Brain microvascular endothelial cell (primary cell): ENCODE measurements at places on chromosomes 12 and 14.
A peak's percentile ranks its signal among the peaks of the same experiment; 100 is the strongest.

- no peak for DNase-seq
These were observed 2.0 kb upstream of the DNAJC14 start for GRCh38 chr12:55831447-55831815.

DNA sequence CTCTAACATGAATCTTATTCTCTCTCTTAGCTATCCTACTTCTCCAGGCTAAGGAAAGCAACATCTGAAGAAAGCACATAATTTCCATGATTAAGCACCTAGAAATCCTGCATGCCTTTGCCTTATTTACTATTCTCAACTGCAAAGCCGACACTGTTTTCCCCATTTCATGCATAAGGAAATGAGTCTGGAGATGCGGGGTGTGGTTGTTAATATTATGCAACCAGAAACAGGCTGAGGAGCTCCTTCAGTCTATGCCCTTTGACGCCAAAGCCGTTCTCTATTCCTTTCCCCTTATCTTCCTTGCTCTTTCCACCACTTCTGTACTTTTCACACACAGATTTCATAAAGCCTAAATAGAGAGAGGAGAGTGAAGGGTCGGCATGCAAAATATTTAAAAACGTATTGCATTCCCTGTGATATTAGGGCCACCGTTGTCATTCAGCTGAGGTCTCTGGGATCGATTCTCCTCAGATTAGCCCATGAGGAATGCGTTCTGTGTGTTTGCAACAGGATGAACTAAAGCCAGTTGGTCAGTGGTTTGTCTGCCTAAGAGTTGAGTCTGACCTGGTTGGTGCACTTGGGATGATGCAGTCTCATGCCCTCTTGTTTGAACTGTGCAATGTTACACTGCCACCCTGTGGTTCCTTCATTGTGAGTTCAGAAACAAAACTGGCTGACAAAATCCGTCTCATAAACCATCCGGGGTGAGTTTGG, 53.1 kb upstream of the PLEKHG7 start:
- DNase-seq, result peak; percentile 84

DNA sequence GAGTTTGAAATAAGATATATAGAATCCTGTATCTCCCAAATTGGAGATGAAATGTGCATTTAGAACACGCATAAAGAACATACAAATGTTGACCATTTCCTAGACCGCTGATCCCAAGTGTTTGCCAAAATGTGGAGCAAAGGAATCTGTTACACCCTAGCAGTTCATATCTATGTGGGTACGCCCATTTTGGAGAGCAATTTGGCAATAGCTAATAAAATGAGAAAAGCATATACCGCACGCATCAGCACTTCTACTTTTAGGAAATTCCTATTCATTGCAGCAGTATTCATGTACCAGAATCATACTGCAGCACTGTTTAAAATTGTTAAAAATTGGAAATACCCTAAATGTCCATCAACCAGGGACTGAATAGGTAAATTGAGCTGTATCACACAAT, 937.8 kb downstream of the BCL11B start:
- DNase-seq, result no peak

DNA sequence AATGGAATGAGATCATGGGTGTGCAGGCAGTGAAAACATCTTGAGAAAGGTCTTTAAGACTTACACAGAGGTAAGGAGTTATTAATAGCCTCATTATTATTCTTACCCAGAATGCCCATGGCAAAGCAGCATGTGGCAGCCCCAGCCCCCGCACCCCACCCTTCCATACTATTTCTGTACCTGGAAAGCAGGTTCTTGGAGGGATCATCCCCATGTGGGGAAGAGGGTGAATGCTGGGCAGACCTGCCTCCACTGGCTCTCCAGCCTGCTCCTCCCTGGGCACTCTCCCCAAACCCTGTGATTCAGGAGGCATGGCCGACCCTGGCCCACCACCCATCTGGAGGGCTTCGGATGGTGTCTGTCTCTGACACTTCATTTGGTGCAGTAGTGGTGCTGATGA, 28.3 kb downstream of the NPC2 start:
- no peak for DNase-seq

DNA sequence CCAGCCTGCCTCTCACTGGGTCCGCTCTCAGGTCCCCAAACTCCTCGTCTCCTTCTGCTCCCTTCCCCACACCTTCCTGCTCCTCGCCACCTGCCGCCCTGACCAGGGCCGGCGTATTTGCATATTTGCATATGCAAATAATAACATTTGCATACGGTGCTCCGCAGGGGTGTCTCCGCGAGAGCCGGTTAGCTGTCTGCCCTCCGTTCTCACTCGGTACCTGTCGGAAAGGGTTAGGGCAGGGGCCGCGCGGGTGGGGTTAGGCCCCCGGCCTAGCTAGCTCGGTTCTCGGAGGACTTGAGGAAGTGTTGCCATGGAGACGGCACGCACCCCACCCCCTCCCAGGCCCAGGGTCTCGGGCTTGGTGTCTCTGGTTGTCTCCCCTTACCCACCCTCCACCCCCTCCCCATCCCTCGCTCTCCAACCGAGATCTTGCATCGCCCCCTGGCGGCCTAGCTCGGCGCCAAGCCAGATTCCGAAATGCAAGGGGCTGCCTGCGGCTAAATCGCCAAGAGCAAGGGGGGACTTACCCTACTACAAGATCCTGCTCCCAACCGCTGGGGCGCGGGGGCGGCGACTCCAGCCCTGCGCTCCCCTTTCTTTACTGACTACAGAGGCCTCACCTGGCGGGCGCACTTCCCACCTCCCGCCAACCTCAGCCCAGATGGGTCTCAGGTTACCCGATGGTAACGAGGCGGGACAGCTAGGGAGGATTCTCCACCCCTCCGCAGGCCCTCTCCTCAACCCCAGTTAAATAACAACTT, 8.1 kb downstream of the STAC3 start:
- DNase-seq, result no peak

GRCh38 chr12:110079477-110080400, 31.4 kb upstream of the C12orf76 start:
- DNase-seq, result no peak

- DNase-seq, result no peak
These were observed 43.8 kb upstream of the DACT1 start for GRCh38 chr14:58593977-58594376.

DNA sequence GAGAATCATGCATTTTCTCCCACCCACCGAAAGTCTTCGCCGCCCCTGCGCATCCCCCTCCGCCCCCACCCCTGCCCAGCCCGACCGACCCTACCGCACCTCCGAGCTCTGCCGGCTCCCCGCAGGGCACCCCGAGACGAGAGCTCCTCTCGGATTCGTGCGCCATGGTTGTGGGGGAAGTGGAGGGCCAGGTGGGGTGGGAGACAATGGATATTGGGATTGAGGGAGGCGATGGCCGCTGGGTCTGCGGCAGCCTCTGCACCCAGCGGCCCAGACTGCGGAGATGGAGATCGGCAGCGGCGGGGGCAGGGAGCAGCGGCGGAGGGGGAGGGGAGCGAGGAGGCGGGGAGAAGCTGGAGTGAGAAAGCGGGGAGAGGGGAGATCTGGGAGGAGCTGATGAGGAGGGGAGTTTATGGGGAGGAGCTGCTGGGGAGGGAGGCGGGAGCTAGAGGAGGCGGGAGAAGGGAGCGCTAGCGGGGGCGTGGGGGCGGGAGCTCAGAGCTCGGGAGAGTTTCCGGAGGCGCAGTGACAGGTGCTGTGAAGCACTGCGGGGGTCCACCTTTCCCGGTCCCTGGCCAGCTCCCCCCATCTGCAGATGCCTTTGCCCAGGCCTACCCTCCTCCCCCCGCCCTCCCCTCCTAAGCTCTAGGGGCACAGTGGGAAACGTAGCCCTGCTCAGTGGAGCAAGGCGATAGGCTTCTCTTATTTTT, at the start of gene SALL2:
SALL2 (minus strand) TSS at position 385 of the 710 bp plus-strand sequence; CDS start at position 166, 219 bp downstream.
- peak; percentile 45 for DNase-seq

- no peak for DNase-seq
These were observed 27.3 kb downstream of the SERPINA1 start for GRCh38 chr14:94360945-94361565.

DNA sequence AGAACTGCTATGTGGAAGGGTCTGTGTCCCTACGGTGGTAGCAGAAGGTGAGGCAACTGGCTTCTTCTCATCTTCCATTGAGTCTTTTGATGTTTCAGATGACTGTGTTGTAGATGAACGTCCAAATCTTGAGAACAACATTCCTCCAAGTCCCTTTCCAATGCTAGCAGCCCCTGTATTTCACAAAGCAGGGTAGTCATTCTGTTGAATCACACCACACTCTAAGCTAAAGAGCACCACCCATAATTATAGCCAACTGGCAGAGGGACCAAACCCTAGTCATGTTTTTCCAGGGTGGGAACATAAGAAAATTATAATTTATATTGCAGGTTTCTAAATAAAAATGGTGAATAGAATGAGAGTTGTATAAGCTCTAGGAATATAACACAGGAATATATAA, 98.7 kb downstream of the DDHD1 start:
- peak; percentile 22 for DNase-seq

DNA sequence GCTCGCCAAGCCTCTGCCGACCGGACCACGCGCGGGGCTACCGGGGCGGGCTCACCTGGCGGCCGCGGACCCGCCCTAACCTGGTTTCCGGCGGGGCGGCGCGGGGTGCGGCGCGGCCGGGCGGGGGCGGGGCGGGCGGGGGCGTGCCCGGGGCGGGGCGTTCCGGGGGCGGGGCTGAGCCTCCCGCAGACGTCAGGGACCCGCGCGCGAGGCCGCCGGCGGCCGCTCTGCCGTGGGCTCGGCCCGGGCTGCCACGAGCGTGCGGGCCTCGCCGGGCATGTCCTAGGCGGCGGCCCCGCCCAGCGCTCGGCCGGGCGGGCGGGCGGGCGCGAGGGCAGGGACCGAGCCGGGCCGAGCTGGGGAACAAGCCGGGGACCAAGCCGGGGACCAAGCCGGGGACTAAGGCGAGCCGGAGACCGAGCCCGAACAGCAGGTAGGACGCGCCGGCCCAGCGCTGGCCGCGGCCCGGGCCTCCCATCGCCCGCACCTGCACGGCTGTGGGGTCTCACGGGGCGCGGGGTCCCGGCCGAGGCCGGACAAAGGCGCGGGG, at the start of gene CEP170B:
CEP170B (plus strand) TSS at position 188 of the 550 bp plus-strand sequence. CDS start 3,183 bp downstream, outside the sequence.
- DNase-seq, result no peak

GRCh38 chr12:12693111-12693671, 2.8 kb downstream of the GPR19 start:
- DNase-seq, result no peak

GRCh38 chr14:49586673-49587460, 687 bp upstream of the RPS29 start:
- peak; percentile 91 for DNase-seq

- no peak for DNase-seq
These were observed 68.4 kb upstream of the DLK1 start for GRCh38 chr14:100658181-100658886.
